ENCODE measurements at places on chromosomes 12 and 14.

- DNase-seq = no peak
Observed at GRCh38 chr12:91230841-91231240, 48.2 kb upstream of the DCN start.

GRCh38 chr14:103256406-103256805 lies 77.6 kb upstream of the EIF5 start:
- no peak for DNase-seq

- no peak for DNase-seq
Observed at GRCh38 chr12:118680356-118680963, 300.9 kb upstream of the SRRM4 start.

GRCh38 chr12:22043943-22044342 lies 2.1 kb upstream of the CMAS start:
- DNase-seq = no peak

GRCh38 chr12:8603856-8604255 lies 8.8 kb downstream of the AICDA start:
- no peak for DNase-seq

GRCh38 chr14:64636980-64637429 lies 67.2 kb upstream of the PLEKHG3 start:
- DNase-seq = no peak

DNA sequence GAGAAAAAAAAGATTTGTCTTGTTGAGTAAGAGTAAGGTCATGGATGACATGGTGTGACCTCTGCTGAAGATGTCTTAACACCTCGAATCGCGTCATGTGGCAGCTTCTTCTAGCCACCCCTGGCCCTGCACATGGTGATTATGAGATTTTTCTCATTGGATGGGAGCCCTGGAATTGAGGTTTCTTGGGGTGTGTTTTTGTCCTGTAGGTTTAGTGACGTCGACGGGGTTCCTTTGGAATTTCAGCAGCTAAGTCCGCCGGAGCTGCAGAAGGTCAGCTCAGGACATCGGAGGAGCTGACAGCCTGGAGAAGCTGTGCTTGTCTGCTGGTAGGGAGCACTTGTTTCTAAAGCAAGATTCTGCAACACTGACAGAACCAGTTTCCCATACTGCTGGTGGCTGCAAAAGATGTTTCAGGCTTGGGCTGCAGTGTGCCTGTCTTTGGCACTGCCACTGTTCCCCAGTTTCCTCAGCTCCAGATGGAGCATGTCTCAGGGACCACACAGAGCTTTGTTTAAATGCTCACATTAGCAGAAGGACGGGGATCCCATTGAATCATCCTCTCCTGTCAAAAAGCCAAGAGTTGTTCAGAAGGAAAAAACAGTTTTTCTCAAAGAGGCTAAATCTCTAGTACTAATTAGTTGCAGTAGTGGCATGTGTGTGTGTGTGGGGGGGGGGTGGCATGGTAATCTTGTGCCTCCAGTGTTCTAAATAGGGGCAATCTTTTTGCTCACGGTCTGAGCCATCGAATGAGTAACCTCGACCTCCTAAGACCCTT lies 5.2 kb upstream of the FOS start:
- DNase-seq = peak; percentile 95

- peak; percentile 100 for DNase-seq
Observed at GRCh38 chr12:89183985-89184435, 168.3 kb downstream of the DUSP6 start.

DNA sequence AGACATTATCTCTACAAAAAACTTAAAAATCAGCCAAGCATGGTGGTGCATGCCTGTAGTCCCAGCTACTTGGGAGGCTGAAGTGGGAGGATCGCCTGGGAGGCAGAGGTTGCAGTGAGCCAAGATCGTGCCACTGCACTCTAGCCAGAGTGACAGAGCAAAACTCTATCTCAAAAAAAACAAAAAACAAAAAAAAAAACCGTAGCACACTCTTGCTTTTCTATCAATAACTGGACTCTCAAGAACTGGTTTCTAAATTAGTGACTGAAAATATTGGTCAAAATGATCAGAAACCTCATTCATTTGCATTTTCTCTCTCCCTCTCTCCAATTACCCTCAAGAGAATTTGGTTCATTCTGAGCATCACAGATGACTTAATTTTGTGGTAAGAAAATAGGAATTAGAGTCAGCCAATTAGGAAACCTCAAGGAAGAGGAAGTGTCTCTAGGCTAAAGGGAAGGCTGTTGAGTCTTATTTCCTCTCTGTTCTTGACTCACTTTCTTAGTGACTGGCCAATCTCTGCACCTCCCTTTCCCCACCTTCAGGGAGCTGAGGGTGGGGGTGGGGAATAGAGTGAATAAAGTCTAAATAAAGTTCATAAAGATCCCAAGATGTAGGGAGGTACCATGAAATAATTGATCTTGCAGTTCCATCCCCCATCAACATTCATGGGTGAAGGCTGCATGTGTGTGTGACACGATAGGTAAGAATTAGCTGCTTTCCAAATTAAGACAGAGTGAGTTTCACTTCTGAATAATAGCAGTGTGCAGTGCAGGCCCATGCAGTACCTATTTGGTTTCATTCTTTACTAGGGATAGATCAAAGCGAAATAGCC lies 6.8 kb upstream of the PSMA6 start:
- no peak for DNase-seq

- DNase-seq = peak; percentile 63
Observed at GRCh38 chr12:93167841-93168492, 209.8 kb upstream of the NUDT4 start.

DNA sequence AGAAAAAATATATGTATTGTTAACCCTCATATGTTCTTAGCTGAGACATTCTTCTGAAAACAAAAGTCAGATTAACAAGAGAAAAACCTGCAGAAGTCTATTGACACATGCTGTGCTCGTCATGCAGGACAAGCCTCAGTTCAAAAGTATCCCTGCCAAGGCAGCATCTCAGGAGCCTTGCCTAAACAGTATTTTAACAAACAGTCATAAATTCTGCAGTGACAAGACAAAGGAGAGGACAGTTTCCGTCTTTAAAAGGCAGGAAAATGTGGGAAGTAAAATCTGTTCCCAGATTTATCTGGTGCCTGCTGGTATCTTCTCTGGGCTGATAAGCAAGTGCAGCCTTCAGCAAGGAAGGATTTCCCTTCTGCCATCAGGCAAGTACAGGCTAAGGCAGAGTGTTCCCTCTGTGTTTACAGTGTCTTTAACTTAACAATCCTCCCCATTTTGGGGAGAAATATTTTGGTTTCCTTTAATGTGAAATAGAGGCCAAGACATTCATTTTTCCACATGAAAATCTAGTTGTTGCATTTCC lies 480.2 kb upstream of the CCDC196 start:
- DNase-seq = peak; percentile 44

GRCh38 chr12:39372929-39373328 lies 70.0 kb downstream of the KIF21A start:
- DNase-seq = peak; percentile 20

DNA sequence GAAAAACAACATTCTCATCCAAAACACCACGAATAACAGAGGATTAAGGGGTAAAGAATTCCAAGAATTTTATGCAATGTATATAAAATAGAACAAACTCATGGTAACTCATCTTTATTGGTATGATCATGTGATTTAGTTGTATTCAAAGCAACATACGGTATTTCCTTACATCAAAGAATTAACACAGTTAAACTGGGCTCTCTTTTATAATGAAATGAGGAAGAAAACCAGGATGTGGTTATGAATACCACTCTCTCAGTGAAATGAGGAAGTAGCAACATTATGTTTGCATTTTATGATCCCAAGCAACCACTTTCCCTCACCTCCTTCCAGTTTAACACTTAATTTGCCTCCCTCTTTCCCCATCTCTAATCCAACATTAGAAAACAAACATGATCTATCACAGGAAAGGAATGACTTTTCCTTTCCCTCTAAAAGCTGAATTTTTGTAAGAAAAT lies 22.9 kb downstream of the SPTLC2 start:
- peak; percentile 35 for DNase-seq

DNA sequence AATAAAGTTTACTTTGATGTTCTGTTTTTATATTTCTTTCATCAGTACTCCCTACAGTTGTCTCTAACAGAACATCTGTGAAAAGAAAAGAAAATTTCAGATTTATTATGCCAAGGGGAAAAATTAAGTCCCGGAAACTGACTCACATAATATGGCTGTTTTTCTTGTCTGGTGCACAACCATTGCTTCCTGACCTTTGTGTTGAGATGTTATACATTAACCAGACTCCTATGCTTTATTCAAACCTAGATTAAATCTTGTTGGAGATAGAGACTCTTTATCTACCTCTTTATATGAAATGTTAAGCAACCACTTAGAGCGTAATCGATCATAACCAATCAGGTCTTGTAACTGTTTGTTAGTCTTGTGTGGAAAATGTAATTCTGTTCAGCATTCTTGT lies 37.6 kb upstream of the BICD1 start:
- DNase-seq = no peak

DNA sequence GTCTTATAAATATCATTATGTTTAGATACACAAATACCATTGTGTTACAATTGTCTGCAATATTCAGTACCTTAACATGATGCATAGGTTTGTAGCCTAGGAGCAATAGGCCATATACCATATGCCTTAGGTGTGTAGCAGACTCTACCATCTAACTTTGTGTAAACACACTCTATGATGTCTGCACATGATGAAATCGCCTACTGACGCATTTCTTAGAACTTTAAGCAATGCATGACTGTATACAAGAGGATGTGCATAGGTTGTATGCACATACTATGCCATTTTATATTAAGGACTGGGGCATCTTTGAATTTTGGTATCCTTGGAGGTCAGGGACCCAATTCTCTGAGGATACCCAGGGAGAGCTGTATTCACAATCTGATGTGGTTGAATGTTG lies 10.1 kb upstream of the BTG1 start:
- DNase-seq = peak; percentile 73

All from amniotic epithelial cell (primary cell).